Fibroblast of lung (primary cell): ENCODE measurements at places on chromosomes 1 and 21.
A peak's percentile ranks its signal among the peaks of the same experiment; 100 is the strongest.

DNA sequence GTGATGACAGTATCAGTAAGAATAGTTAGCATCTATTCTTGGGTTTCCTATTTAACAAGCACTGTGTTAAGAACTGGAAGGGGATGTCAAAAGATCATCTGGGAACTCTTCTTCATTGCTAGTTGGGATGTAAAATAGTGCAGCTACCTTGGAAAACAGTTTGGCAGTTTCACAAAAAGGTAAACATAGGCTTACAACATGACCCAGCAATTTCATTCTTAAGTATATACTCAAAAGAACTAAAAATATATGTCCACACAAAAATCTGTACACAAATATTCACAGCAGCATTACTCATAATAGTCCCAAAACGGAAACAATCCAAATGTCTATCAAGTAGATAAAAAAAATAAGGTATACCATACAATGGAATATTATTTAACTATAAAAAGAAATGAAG is 45.7 kb downstream of the DIPK1A start:
- H3K4me1 ChIP-seq = peaks cover 7% of the 10 kb centered on the region
- H3K27ac ChIP-seq = no peak overlapping the region
- DNase-seq = no peak
- no peaks in the 10 kb centered on the region for H3K27me3 ChIP-seq

GRCh38 chr1:41041614-41042270 is 20.2 kb upstream of the SLFNL1 start:
- no peaks in the 10 kb centered on the region for H3K4me1 ChIP-seq
- no peaks in the 10 kb centered on the region for H3K27me3 ChIP-seq
- H3K4me3 ChIP-seq = no peak overlapping the region
- DNase-seq = no peak

- peak; percentile 5 for DNase-seq
- no peaks in the 10 kb centered on the region for H3K36me3 ChIP-seq
- H3K27ac ChIP-seq = no peak overlapping the region
- H3K4me3 ChIP-seq = no peak overlapping the region
- no peaks in the 10 kb centered on the region for H3K27me3 ChIP-seq
These were observed 89.6 kb downstream of the C1orf94 start for GRCh38 chr1:34266127-34266951.

DNA sequence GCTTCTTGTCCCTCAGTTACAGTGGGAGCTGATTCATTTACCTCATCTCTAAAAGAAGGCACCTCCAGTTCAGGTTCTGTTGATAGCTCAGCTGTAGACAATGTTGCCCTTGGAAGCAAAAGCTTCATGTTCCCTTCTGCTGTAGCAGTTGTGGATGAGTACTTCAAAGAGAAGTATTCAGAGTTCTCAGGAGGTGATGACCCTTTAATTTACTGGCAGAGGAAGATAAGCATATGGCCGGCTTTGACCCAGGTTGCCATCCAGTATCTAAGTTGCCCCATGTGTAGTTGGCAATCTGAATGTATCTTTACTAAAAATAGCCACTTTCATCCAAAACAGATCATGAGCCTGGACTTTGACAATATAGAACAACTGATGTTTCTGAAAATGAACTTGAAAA is 4.5 kb downstream of the ZBED6 start:
- DNase-seq = no peak
- H3K4me1 ChIP-seq = peaks cover 8% of the 10 kb centered on the region
- H3K27me3 ChIP-seq = no peaks in the 10 kb centered on the region
- H3K27ac ChIP-seq = no peak overlapping the region

DNA sequence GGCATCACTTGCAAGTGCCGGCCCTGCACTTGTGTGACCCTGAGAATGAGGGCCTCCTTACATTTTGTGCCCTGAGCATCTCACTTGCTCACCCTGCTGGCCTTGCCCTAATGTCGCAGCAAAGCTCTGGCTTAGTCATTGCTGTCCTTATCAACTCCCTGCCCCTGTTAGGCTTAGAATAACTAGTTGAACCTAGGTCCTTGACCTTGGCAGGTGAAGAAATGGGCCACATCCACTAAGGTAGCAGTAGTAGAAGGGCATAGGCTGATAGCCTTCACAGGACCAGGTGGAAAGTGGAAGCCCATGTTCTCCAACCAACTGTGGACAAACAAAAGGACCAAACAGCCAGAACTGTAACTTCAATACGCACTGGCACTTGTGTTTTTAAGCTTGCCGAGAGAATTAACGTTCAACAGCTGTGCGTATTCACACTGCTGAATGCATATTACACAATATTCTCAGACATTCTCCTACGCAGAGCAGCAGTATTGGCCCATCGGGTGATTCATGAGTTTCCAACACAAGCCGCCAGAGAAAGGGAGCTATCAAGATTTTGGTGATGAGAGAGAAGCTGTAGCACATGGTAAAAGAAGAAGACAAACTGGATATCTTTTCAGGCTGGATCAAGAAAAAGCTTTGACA is 27.7 kb upstream of the PTGFRN start:
- H3K27me3 ChIP-seq = no peaks in the 10 kb centered on the region
- H3K36me3 ChIP-seq = no peaks in the 10 kb centered on the region
- H3K4me3 ChIP-seq = no peak overlapping the region
- no peak overlapping the region for H3K27ac ChIP-seq

DNA sequence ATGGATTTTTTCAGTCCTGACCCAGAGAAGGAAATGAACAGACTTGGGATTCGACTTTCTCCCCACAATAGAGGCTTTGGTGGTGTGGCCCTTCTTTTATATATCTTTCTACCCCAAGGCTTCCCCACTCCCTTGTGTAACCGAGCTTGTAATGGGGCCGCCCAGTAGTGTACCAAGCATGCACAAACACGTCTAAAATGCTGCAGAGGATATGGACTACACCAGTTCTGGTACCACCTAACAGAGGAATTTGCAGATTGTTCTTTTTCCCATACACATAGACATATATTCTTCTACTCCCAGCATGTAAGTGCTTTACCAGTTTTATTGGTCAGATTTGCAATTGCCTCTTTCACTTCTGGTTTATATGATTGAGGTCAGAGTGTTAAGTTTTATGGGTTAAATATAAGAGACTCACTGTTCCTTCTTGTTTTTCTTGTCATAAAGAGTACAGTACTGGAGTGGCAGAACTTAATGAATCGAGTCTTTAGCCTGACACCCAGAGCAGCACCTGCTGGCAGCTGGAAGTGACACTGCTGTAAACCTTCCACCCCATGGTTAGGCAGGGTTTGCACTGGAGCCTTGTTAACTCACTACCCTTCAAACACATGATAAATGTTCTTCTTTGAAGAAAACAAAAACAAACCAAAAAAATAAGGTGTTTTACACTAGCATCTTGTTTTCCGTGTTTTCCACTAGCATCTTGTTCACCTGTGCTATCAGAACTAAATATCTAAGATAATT is 198.6 kb downstream of the PTPRC start:
- no peaks in the 10 kb centered on the region for H3K27me3 ChIP-seq
- no peaks in the 10 kb centered on the region for H3K36me3 ChIP-seq
- H3K4me1 ChIP-seq = no peaks in the 10 kb centered on the region
- no peak overlapping the region for H3K27ac ChIP-seq

DNA sequence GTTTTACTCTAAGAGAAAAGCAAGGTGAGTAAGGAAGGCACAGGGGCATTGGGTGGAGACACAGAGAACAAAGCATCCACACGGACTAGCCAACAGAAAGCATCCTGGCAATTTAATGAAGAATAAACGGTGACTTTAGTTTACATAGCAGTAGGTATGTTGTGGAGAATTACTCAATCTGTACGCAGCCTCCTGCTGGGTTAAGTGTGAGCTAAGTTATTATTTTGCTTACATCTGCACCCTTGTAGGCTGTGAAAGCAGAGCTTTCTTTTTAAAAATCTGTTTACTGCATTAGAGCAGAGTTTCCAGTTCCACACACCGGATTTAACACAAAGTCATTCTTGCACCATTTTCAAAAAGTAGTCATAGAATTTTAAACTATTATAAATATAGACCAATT is 144.5 kb downstream of the AKT3 start:
- no peaks in the 10 kb centered on the region for H3K27me3 ChIP-seq
- DNase-seq = no peak
- no peak overlapping the region for H3K27ac ChIP-seq
- no peaks in the 10 kb centered on the region for H3K4me1 ChIP-seq
- no peaks in the 10 kb centered on the region for H3K36me3 ChIP-seq

GRCh38 chr21:38768471-38769063 is 37.2 kb upstream of the ETS2 start:
- no peaks in the 10 kb centered on the region for H3K36me3 ChIP-seq
- H3K4me3 ChIP-seq = no peak overlapping the region
- no peaks in the 10 kb centered on the region for H3K27me3 ChIP-seq
- H3K4me1 ChIP-seq = peaks cover 22% of the 10 kb centered on the region

- H3K4me1 ChIP-seq = peaks cover 9% of the 10 kb centered on the region
- H3K36me3 ChIP-seq = no peaks in the 10 kb centered on the region
- no peak overlapping the region for H3K4me3 ChIP-seq
These were observed 15.8 kb downstream of the RCC1 start for GRCh38 chr1:28521502-28522164.

GRCh38 chr1:214354440-214355148 is 73.6 kb downstream of the SMYD2 start:
- no peaks in the 10 kb centered on the region for H3K27me3 ChIP-seq
- H3K4me1 ChIP-seq = no peaks in the 10 kb centered on the region
- H3K36me3 ChIP-seq = peaks cover 11% of the 10 kb centered on the region
- no peak overlapping the region for H3K4me3 ChIP-seq

DNA sequence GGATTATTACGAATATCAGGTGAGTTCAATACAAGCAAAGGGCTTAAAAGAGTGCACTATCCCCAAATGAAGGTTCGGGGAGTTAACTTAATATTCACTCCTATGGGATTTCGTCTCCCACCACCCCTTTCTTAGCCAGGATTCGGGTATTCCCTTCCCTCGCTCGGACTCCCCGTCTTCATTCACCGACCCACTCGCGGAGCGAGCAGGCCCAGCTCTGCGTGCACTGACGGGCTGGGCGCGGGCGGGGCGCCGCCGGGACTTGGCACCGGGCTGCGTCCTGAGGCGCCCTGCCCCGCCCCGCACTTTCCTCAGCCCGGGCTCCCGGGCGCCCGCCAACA is 7.7 kb upstream of the MPZL1 start:
- no peaks in the 10 kb centered on the region for H3K36me3 ChIP-seq
- no peaks in the 10 kb centered on the region for H3K27me3 ChIP-seq
- no peaks in the 10 kb centered on the region for H3K4me1 ChIP-seq
- H3K4me3 ChIP-seq = peak overlapping the region; percentile 87
- DNase-seq = no peak
- peak overlapping the region; percentile 97 for H3K27ac ChIP-seq

GRCh38 chr1:151935154-151935553 is 25.8 kb upstream of the THEM4 start:
- H3K36me3 ChIP-seq = no peaks in the 10 kb centered on the region
- peak; percentile 59 for DNase-seq
- H3K4me1 ChIP-seq = no peaks in the 10 kb centered on the region
- H3K27ac ChIP-seq = no peak overlapping the region
- no peak overlapping the region for H3K4me3 ChIP-seq
- H3K27me3 ChIP-seq = peaks cover 3% of the 10 kb centered on the region

GRCh38 chr21:27681841-27682240 is 715.0 kb upstream of the ADAMTS5 start:
- peak overlapping the region; percentile 22 for H3K27ac ChIP-seq
- H3K27me3 ChIP-seq = no peaks in the 10 kb centered on the region
- no peaks in the 10 kb centered on the region for H3K36me3 ChIP-seq
- no peaks in the 10 kb centered on the region for H3K4me1 ChIP-seq
- H3K4me3 ChIP-seq = no peak overlapping the region

GRCh38 chr1:96580920-96581319 is 140.7 kb upstream of the PTBP2 start:
- H3K36me3 ChIP-seq = no peaks in the 10 kb centered on the region
- H3K27ac ChIP-seq = no peak overlapping the region
- no peaks in the 10 kb centered on the region for H3K27me3 ChIP-seq
- DNase-seq = no peak
- H3K4me1 ChIP-seq = no peaks in the 10 kb centered on the region

DNA sequence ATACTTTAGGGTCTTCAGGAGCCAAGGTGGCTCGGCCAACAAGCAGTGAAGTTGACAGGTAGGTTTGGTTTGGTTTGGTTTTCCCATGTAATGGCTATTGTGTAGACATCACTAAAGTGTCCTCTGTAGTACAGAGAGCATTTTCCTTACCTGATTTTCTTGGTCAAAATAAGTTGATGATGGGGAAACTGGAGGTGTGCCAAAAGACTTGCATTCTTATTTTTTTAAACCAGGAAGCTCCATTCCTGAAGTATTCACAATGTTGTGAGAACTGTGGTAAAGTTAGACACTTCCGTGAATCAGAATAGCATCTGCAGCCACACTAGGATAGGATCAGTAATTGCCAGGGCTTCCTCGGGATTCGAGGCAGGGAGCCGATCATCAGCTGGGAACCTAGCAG is 2.9 kb downstream of the ZBTB37 start:
- DNase-seq = no peak
- H3K27me3 ChIP-seq = no peaks in the 10 kb centered on the region
- no peak overlapping the region for H3K27ac ChIP-seq
- peaks cover 7% of the 10 kb centered on the region for H3K36me3 ChIP-seq
- peaks cover 2% of the 10 kb centered on the region for H3K4me1 ChIP-seq

GRCh38 chr1:23035823-23036452 is 16.7 kb downstream of the KDM1A start:
- no peaks in the 10 kb centered on the region for H3K27me3 ChIP-seq
- no peaks in the 10 kb centered on the region for H3K36me3 ChIP-seq
- no peak overlapping the region for H3K4me3 ChIP-seq
- H3K4me1 ChIP-seq = no peaks in the 10 kb centered on the region
- no peak for DNase-seq

GRCh38 chr1:117171900-117172511 is 38.7 kb downstream of the VTCN1 start:
- no peaks in the 10 kb centered on the region for H3K4me1 ChIP-seq
- DNase-seq = peak; percentile 95
- no peak overlapping the region for H3K27ac ChIP-seq

- DNase-seq = peak; percentile 94
- peak overlapping the region; percentile 34 for H3K27ac ChIP-seq
- no peaks in the 10 kb centered on the region for H3K36me3 ChIP-seq
- peaks cover 5% of the 10 kb centered on the region for H3K4me1 ChIP-seq
- no peak overlapping the region for H3K4me3 ChIP-seq
- H3K27me3 ChIP-seq = no peaks in the 10 kb centered on the region
These were observed 70.3 kb downstream of the SERINC2 start for GRCh38 chr1:31483012-31483946.

GRCh38 chr1:94772230-94772641 is 47.9 kb upstream of the SLC44A3 start:
- H3K27ac ChIP-seq = no peak overlapping the region
- H3K36me3 ChIP-seq = no peaks in the 10 kb centered on the region
- peak; percentile 72 for DNase-seq

DNA sequence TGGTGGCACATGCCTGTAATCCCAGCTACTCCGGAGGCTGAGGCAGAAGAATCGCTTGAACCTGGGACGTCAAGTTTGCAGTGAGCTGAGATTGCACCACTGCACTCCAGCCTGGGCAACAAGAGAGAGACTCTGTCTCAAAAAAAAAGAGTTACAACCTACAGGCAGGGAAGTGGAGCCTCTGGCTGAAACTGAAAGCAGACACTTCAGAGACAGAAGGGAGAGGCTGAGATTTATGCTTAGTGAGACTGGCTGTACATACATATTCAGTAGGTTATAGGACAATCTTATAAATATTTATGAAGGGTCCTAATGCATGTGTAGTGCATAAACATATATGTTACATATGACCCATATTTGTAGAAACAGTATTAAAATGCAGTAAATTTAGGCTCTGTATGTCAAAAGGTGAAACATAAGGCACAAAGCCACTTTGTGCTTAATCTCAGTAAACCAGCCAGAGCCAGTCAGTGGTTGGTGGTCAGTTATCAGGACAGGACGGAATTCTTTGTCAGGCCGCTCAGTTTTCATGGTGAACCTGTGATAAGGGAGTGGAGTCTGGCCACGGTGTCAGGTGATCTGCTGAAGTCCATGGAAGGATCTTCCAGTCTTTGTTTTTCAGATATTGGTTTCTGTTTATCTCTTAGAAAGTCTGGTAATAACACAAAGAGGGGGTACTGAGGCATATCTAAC is 13.7 kb downstream of the RHEX start:
- H3K27me3 ChIP-seq = peaks cover 3% of the 10 kb centered on the region
- H3K4me1 ChIP-seq = no peaks in the 10 kb centered on the region
- no peak overlapping the region for H3K4me3 ChIP-seq
- no peaks in the 10 kb centered on the region for H3K36me3 ChIP-seq
- no peak overlapping the region for H3K27ac ChIP-seq
